Forelimb muscle (tissue), 1 donor: ENCODE measurements at places on chromosomes 4 and X. TPM values are rescaled to one million over a fixed set of nuclear protein-coding genes. Genes with fewer than 3 reads are reported as not detected.

The CLGN gene
- polyA plus RNA-seq, result 2.6 TPM

The TCEAL6 gene
- polyA plus RNA-seq, result not detected

GRCh38 chr4:26992657-26993361 is 132.2 kb downstream of the STIM2 start:
- DNase-seq, result no peak

- DNase-seq, result no peak
These were observed 343.5 kb upstream of the SFRP2 start for GRCh38 chr4:154132406-154132805.

GRCh38 chrX:39144323-39144722 is 343.1 kb downstream of the MID1IP1 start:
- no peak for DNase-seq

DNA sequence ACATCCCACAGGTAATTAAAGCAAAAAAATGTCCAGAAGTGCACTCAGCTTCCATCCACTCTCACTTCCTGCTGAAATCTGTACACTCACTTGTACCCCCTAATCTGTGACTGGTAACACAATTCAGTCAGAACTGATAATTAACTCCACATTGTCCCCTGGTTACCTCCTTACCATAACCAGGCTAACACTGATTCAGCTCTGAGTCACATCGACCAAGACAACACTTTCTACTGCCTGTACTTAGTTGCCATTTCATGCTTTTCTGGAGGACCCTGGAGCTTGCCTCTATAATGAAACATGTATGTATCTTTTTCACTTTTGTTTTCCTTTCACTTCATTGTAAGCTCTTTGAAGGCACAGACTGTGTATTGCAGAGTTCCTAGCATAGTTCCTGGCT is 130.9 kb upstream of the GABRG1 start:
- DNase-seq, result no peak

DNA sequence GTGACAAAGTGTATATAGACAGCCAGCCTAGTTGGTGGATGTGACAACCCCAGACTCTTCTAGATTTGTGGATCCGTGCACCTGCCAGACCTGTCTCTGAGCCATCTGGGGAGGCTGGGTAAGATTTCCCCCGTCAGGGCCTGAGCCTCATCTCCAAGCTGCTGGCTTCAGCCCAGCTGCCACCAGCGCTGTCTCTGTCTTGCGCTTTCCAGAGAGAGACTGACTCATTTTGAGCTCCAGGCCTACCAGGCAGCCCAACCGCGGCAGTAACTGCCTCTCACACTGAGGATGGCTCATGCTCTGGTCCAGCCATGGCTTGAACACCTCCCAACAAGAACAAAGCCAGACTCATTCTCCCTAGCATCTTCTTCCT is 26.4 kb downstream of the NOP14 start:
- DNase-seq, result no peak

- DNase-seq, result no peak
These were observed 45.7 kb upstream of the INTU start for GRCh38 chr4:127586922-127587571.

GRCh38 chrX:18136816-18137215 is 83.9 kb downstream of the BEND2 start:
- no peak for DNase-seq
